ENCODE measurements at places on chromosomes 11 and 22. TPM values are rescaled to one million over a fixed set of nuclear protein-coding genes. Genes with fewer than 3 reads are reported as not detected.

DNA sequence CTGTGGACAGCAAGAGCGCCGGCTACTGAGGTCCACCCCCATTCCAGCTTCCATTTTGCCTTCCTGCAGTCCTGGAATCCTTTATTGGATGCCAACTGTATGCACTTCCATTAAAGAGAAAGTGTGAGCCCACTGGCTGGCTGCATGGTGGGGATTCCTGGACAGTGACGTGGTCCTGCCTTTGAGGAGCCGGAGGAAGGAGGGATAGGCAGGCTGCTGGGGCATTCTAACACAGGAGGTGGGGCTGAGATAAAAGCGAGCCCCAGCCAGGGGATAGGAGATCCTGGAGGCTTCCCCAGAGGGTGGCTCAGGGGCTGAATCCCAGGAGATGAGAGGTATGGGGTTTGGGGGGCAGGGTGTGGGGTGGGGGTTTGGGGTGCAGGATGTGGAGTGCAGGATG lies 984.7 kb downstream of the BRD1 start:
- DNase-seq, result no peak

- DNase-seq, result no peak
These were observed 162.4 kb upstream of the B3GAT1 start for GRCh38 chr11:134574425-134574824.

- DNase-seq, result no peak
These were observed 20.2 kb upstream of the TXNRD2 start for GRCh38 chr22:19961868-19962245.

- DNase-seq, result no peak
These were observed 86.1 kb downstream of the ARHGAP8 start for GRCh38 chr22:44838316-44839016.

Gene LPXN
- total RNA-seq, result 5.9 TPM

Gene OR51Q1
- total RNA-seq, result not detected

Gene HOATZ
- not detected for total RNA-seq

Gene SCGB1A1
- total RNA-seq, result not detected

Gene SHANK2
- total RNA-seq, result 2.5 TPM

DNA sequence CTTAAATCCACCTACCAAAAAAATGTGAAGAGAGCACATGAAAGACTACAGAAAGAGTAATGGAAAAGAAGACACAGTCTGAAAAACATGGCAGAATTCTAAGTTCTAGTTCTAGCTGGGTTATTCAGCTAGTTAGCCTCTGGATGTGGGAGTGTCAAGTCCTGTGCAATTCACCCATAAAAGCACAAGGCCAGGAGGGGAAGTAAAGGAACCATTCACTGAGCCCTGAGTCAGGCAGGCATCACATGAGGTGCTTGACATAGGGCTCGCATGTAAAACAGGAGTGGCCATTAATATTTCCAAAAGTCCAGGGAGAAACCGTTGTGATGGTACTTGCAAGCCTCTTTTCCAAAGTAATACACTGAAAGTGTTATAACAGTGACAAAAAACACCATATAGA lies 103.7 kb downstream of the GAB2 start:
- no peak for DNase-seq

DNA sequence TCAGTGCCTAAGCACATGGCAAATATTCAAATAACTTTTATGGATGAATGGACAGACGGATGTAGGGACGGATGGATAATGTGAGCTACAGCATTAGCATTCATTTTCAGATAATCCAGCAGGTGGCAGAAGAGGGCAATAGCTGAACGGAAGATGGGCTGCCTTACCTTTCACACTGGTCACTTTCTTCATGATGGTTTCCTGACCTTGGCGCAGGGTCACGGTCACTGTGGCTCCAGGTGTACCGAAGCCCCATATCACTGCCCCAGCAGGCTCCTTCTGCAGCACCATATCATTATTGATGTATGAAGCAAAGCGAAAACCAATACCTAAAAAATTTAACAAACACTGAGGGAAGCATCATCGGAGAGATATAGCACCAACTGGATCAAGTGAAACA lies 4.3 kb downstream of the SIAE start:
- peak; percentile 43 for DNase-seq

DNA sequence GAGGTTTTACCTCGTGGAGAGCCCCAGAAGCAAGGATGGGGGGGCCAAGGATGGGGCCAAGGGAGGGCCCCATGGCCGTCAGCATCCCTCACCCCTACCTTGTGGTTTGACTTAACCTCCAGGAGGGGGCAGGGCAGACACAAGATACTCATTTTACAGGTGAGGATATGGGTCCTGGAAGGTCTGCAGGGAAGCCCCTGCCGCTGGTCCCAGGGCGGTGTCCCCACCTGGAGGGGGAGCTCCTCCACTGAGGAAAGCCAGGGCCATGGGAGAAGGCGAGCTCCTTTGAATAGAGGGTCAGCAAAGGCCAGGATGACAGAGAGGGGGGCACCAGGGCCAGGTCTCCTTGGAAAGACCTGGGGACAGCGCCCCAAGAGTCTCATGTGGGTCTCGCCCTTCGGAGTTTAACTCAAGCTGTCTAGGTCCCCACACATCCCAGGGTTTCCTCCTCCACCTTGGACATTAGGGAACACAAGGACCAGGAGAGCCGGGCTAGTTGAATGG lies 5.9 kb upstream of the ADORA2A start:
- no peak for DNase-seq

- no peak for DNase-seq
These were observed 37.7 kb upstream of the SPON1 start for GRCh38 chr11:13924801-13925327.

GRCh38 chr11:118606157-118606843 lies 1.1 kb upstream of the PHLDB1 start:
- peak; percentile 75 for DNase-seq

Data from lower leg skin (tissue), 4 donors.